LoVo (cell line): ENCODE measurements at places on chromosomes 7 and 10.

GRCh38 chr7:129053938-129054437 lies 923 bp downstream of the TNPO3 start:
- DNase-seq, result no peak

GRCh38 chr7:103065667-103066066 lies 8.9 kb downstream of the FBXL13 start:
- peak; percentile 19 for DNase-seq

DNA sequence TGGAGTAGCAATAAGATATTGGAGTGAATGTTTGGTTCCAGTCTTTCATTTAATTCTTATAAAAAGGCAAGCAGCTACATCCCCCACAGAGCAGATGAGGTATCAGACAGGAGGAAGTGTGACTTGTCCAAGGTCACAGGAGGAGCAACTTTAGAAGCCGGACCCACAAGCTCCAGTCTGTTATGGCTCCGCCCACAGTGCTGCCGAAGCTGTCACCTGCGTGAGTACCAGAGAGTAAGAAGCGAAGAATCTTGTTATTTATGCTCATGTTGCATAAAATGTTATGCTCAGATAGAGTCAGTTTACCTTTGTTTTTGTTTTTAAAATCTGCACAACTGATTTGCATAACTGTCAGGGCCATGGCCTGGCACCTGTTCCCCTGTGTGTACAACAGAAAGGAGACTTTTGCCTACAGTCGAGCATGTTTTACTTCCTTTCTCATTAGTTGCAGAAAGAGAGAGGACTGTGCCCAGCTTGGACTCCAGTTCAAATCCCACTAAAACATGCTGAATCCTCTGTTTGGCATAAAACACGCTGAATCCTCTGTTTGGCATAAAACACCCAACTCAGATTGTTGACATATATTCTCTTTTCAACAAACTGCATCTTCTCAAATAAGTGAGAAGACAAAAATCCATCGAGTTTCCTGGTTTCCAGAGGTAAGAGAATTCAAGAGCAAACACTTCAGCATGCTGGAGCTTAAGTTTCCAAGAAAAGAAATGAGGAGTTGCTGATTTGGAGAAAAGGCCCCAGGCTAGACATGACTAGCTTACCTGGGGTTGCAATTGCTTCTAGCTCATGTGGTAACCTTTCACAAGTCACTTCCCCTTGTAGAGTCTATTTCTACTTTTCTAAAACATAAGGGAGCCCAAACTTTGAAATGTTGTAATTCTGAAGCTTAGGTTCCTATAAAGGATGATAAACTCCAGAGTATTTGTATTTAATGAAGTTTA lies 409.8 kb upstream of the ZMIZ1 start:
- no peak for DNase-seq

DNA sequence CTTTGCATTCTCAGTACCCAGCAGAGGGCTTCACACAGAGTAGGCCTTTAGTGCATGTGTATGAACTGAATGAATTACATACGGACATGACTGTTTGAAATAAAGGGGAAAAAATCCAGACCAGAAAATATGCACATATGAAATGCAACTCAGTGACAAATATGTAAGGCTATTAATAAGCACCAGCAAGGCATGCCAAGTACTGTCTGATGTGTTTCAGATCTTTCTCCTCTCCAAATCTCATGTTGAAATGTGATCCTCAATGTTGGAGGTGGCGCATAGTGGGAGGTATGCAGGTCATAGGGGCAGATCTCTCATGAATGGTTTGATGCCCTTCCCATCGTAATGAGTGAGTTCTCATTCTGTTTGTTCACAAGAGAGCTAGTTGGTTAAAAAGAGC lies 87.3 kb upstream of the TOMM7 start:
- DNase-seq, result no peak

DNA sequence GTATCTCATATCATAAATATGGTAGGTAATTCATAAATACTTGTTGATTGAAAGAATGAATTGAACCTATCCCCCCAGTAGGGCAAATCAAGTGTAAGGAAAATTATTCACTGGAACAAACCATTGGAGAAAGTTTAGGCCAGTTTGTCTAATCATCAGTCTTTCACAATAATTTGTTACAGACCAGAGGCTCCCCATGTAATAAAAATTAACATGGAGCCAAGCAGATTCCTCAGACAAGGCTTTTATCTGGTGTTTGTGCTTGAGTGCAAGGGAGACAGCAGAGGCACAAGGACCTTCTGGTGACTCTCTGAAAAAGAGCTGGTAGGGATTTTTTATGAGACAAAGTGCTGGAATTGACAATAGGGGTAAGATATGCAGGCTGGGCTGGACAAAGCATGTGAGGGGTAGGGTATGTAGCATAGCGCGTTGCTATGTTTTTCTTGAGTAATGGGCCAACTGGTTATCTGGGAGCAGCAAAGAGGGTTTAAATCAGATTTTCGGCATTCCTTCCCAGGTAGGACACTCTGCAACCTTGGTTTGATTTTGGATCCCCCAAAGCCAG lies 7.8 kb upstream of the PANK1 start:
- DNase-seq, result no peak

DNA sequence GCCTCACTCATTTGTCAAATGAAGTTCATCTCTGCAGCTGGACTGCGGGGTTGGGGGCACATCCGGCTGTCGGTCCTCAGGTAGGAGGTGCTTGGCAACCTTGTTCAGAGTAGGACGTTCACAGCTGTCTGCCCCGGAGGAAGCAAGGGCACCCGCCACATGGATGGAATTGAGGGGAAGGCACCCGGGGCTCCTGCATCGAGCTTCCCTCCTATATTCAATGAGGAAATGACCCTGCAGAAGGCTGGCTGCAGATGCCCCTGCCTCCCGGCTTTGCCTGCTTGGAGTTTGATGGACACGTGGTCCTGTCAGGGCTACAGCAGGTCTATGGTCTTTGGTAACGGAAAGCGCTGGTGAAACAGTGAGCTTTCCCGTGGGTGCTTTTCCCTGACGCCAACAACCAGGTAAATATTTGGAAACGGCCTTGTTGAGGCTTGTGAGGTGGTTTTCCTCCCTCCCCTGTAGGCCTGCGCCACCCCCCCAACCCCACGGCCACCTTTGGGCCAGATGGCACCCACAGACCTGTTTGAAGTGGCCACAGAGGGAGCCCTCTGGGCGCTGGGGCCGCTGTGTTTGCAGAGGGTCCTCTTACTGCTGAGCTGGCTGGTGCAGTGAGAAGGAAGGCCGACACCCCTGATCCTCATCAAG lies 32.9 kb downstream of the HTRA1 start:
- DNase-seq, result no peak

DNA sequence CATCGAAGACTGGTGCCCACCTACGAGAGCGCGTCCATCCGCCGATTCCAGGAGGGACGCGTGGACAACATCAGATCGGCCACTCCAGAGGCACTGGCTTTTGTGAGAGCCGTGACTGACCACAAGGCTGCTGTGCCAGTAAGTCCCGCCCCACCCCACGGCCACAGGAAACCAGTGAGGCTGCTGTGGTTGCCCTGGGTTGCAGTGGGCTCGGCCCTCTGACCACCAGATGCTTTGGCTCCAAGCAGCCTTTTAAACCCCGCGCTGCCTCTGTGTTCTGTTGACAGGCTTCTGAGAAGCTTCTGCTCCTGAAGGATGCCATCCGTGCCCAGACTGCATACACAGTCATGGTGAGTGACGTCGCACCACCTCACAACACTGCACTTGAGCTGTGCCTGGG lies 24.4 kb upstream of the C10orf53 start:
- DNase-seq, result no peak

GRCh38 chr7:111486472-111487142 lies 75.7 kb downstream of the IMMP2L start:
- peak; percentile 50 for DNase-seq

GRCh38 chr10:109944613-109945012 lies 21.3 kb upstream of the XPNPEP1 start:
- DNase-seq, result no peak

DNA sequence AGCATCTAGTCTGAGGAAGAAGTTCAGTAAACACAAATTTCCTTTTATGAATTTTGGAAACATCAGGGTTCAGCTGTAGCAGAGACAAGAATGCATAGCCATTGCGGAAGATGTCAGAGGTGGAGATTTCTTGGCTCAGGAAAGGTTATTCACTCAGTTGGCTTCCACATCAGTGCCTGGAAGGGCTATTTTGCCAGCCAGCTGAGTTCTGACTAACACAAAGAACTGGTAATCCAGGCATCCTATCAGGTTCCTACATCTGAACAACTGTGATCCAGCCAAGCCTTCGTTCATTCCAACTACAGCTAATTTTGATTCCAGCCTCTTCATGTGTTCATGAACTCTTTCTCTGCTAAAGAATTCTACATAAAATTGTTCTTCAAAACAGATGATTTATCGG lies 965.6 kb downstream of the XPNPEP1 start:
- DNase-seq, result no peak

- peak; percentile 69 for DNase-seq
These were observed 487.7 kb downstream of the TYW1 start for GRCh38 chr7:67484244-67484751.

DNA sequence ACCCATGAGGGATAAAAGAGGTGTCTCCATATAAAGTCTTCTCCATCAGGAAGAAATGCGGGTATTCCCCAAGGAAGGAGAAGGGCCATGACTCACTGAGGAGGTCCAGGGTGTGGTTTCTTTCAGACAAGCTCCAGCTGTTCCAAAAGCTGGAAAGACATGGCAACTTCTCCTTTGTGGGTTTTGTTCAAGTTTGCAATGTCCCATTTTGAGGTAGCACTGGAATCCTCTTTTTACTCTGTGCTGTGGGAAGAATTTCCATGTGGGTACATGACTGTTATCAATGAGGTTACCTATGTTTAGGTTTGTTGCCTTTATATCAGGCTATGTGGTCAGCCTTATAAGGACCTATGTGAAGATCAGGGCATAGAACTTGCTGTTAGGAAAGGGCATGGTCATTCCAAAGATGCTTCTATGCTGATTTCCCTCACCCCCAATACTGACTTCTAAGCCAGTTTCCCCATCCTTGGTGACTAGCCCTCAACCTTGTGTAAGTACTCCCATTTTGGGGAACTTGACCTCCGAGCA lies 697.5 kb downstream of the INHBA start:
- DNase-seq, result peak; percentile 67

- no peak for DNase-seq
These were observed 21.6 kb upstream of the TSPAN33 start for GRCh38 chr7:129122751-129123509.

GRCh38 chr10:33643042-33643441 lies 308.6 kb upstream of the NRP1 start:
- DNase-seq, result no peak

- DNase-seq, result peak; percentile 85
These were observed 14.8 kb upstream of the WNT16 start for GRCh38 chr7:121313793-121314676.

DNA sequence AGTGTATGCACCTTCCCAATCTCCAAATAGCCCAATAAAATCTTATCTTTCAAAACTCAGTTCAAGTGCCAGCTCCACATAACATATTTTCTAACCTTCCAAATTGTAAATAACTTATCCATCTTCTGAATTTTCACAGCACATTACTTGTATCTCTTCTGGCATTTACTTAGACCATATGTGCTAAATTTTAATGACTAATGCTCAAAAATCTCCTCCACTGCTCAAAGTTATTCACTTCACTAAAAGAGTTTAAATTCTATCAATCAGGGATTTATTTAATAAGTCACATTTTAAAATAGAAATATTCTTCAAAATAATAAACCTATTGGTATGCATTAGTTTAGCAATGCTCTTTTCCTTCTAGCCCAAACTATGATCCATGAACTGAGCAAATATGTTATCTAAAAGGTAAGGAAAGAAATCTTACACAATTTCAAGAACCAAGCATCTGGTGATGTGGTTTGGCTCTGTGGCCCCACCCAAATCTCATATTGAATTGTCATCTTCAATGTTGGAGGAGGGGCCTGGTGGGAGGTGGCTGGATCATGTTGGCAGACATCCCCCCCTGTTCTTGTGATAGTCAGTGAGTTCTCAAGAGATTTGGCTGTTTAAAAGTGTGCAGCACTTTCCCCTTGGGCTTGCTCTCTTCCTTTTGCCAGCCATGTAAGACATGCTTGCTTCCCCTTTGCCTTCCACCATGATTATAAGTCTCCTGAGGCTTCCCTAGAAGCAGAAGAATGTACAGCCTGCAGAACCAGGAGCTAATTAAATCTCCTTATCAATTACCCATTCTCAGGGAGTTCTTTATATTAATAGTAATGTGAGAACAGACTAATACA lies 28.1 kb upstream of the GPR22 start:
- DNase-seq, result no peak

GRCh38 chr10:2556883-2557282 lies 510.5 kb upstream of the PFKP start:
- DNase-seq, result no peak

DNA sequence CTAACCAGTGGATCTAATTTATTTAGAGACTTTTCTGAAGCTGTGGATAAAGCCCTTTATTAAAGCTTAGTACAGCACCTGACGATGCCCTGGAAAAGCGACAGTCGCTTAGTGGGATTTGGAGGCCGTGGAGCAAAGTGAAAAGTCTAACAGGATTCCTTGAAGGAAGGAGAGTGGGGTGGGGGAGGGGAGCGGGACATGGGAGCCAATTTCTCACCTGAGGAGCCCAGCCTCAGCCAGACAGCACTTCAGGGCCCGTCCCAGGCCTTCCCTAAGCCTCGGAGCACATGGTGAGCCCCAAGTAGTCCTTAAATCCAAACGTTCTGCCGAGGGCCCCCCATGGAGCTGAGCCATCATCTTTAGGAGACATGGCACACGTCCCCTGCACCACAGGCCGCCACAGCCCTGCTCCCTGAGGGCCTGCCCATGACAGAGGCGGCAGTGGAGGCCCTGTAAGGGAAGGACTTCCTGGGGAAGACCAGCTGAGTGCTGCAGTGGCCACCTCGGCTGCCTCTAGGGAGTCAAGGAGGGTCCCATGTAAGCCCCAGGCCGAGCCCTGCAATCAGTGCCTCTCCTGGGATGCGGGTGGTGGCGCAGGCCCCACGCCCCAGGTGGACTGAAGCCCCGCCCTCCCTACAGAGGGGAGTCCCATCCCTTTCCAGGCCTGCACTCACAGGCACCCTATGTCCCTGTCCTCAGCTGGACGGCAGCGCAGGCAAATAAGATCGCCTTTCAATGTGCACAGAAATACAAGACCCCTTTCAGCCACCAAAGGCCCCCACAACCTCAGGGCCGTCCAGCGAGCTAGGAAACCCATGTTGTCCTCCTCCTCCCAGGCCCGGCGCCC lies 187.0 kb downstream of the MAD1L1 start:
- DNase-seq, result no peak

DNA sequence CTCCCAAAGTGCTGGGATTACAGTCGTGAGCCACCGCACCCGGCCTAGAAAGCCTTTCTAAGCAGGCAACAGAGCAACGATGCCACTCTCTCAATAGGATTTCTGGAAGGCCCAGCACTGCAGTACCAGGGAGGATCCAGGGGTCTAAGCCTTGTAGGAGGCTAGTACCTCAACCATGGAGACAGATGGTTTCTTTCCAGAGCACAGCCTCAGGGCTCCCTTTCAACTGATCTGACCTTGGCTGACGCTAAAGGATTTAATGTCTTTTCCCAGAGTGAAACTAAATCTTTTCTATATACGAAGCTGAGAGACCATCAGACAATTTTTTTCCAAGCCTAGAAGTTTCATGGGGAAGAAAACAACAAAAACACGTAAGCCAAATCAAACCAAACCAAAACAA lies 78.0 kb downstream of the WDR11 start:
- no peak for DNase-seq

GRCh38 chr10:12928571-12928970 lies 72.9 kb downstream of the CCDC3 start:
- no peak for DNase-seq
